A549 treated with CpdA at 1 μM for 4 hours (cell line): ENCODE measurements at places on chromosomes 6 and 20. TPM values are rescaled to one million over a fixed set of nuclear protein-coding genes. Genes with fewer than 3 reads are reported as not detected.

Gene MRAP2
- 1.1 to 1.5 TPM (median 1.2 TPM) in 5 replicates for total RNA-seq

Gene SAMD3
- total RNA-seq, result not detected in 5 replicates

Gene MCM9
- total RNA-seq, result 4.5 to 5.9 TPM (median 5.2 TPM) in 5 replicates

Gene SLC17A3
- total RNA-seq, result 0.95 to 1.5 TPM (median 1.2 TPM) in 5 replicates

Gene ADGRG6
- 38.4 to 54.0 TPM (median 50.2 TPM) in 5 replicates for total RNA-seq

Gene PI16
- not detected in 5 replicates for total RNA-seq
